ENCODE measurements at places on chromosomes 13 and 19.
A peak's percentile ranks its signal among the peaks of the same experiment; 100 is the strongest.

DNA sequence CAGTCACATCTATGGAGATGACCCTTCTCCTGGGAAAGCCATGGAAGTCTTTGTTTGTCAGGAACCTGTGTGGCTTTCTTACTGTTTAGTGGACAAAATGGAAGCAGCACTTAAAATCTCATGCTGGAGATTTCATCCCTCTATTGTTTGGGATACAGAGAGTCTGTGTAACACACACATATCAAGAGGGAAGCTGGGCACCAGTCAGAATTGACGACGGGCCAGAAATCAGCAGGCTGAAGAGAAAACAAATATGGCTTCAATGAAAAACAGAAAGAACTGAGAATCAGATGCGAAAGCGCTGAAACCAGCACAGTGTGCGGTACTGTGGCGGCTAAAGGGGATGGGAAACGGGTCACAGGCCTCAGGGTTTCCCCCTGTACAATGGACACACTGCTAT lies 72.2 kb upstream of the WASF3 start:
- no peak for DNase-seq

- no peak for DNase-seq
These were observed 49.3 kb upstream of the VSTM2B start for GRCh38 chr19:29476528-29476927.

GRCh38 chr13:114025405-114025713 lies 51.5 kb upstream of the C13orf46 start:
- DNase-seq = no peak

- no peak for DNase-seq
These were observed 117.2 kb downstream of the FREM2 start for GRCh38 chr13:38804061-38804460.

DNA sequence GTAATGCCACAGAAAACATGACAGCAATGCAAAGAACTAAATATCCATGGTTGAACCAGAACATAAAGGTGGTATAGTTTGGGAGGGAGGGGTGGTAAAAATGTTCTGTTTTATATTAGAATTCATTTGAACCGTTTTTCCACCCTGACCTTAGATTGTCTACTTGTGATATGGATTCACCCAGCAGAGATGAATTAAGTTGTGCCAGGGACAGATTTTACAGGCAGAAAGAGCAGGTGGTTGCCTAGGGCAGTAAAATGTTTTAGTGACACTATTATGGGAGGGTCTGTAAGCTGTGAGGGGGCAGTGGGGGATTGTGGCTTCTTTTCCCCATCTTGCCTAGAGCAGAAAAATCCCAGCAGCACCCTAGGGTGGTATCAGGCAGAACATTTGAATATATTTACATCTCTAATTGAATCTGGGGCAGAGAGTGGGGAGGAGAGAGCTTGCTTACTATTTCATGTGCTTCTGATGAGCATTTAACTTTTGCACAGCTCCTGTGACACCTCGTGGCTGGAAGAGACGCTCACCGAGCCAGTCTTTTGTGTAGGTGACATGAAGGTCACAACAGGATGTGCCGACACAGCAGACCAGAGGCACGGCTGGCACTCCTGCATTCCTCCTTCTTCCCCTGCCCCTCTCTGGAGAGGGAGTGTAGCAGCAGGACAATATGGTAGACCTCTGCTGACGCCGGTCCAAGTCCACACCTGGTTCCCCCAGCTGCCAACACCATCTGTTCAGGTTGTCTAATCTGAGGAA lies 452.3 kb downstream of the IRS2 start:
- peak; percentile 81 for DNase-seq

DNA sequence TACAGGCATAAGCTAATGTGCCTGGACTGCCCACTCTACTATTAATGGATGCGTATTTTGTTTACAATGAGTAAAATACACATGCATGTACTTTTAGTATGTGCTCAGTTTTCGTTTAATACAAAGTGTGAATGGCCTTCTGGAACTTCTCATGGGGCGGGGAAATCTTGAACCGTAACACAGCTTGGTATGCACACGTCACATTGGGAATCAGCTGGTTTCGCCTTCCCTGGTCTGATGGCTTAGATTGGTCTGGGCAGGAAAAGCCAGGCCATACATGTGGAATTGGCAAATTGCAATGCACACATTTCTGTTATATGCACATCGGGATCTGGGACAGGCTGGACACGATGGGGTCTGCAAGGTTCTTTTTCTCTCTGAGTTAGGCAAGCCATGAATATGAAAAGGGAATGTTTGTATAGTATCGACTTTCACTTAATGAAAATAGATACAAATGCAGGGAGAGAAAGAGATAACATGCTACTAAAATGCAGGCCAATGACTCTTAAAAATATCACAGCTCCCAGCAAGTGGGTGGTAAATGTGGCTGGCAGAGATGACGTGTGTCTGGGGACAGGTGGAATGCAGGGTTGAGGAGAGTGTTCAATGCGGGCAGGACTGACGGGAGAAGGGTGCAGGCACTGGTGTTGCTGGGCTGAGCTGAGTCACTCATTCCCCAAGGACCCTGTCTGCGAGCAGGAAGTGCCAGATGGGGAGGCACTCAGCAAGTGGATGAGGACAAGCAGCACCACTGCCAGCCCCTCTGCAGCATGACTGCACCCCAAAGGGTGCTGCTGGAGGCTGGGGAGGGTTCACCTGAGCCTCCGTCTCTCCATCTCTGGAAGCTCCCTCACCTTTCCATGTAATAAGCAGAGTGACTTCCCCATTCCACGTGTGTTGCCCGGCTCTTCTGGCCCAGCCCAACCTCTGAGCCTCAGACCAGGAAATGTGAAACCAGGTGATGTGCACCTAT lies 204.0 kb upstream of the GPR12 start:
- DNase-seq = peak; percentile 88

DNA sequence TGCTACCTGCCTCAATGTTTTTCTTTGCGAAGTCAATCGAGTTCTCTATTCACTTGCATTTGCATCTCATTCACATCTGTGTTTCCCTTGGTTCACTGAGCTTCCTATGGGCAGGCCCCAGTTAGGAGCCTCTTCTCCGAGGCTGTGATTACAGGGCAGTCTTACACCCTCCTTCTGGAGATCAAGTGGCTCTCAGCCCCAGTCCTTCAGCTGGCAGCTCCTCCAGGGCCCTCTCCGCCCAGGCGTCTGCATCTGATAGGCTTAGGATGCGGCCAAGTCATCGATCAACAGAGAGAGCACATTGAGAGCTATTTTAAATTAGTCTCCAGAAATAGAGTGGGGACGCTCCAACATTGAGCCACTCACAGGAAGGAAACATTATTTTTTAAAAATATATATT lies 44.2 kb downstream of the MBNL2 start:
- no peak for DNase-seq
